ENCODE measurements at places on chromosomes 5 and 9. TPM values are rescaled to one million over a fixed set of nuclear protein-coding genes. Genes with fewer than 3 reads are reported as not detected.

Gene NPR3
- 0.26 TPM for total RNA-seq

Gene ISL1
- total RNA-seq = not detected

Gene IPO11
- 135 TPM for total RNA-seq

Gene SPINK4
- not detected for total RNA-seq

Gene PCDHB8
- 0.43 TPM for total RNA-seq

Gene UBTD2
- 24.3 TPM for total RNA-seq

Gene PCDHA1
- under 0.01 TPM for total RNA-seq

Gene C5orf52
- not detected for total RNA-seq

Gene RIGI
- 11.8 TPM for total RNA-seq

Gene TAF11L5
- not detected for total RNA-seq

Gene LECT2
- not detected for total RNA-seq

Gene TAF11L10
- not detected for total RNA-seq

Gene HAPLN1
- not detected for total RNA-seq

Gene C9orf152
- not detected for total RNA-seq

Gene BARHL1
- not detected for total RNA-seq

Gene IFNA13
- total RNA-seq = not detected

Gene OMD
- not detected for total RNA-seq

Gene SLC6A18
- total RNA-seq = not detected

Gene UNC5A
- total RNA-seq = 0.26 TPM

Gene ST6GALNAC6
- 36.9 TPM for total RNA-seq

Gene MOB3B
- total RNA-seq = 2.2 TPM

Gene PDLIM4
- total RNA-seq = 18.6 TPM

Gene HAVCR1
- total RNA-seq = not detected

Gene SPATA31A1
- total RNA-seq = not detected

Gene TMEM215
- not detected for total RNA-seq

Gene SLCO4C1
- total RNA-seq = not detected

Gene PCDHA10
- 0.09 TPM for total RNA-seq

Gene CATSPER3
- under 0.01 TPM for total RNA-seq
